ENCODE measurements at places on chromosomes 7 and 10.

- no peak for DNase-seq
Observed at GRCh38 chr10:110898391-110898790, 20.6 kb downstream of the BBIP1 start.

GRCh38 chr7:40674316-40674715, 539.5 kb downstream of the SUGCT start:
- no peak for DNase-seq

- no peak for DNase-seq
Observed at GRCh38 chr10:57844387-57844998, 423.2 kb downstream of the IPMK start.

GRCh38 chr10:58622246-58622645, 109.6 kb downstream of the BICC1 start:
- DNase-seq, result no peak

DNA sequence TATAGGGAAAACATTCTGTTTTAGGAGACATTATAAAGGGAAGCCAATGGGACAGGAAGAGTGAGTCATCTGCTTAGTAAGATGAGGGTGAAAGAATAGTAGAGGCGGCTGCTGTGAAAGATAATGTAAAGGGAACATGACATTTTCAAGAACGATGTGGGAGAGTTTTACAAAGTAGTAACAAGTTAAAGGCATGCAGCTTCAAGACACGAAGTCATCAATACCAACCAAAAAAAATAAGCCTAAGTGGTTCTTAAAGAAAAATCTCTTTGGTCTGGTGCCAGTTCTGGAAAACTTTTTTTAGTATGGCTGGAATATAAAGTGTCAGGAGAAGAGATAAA, 6.1 kb downstream of the GSTO1 start:
- no peak for DNase-seq

DNA sequence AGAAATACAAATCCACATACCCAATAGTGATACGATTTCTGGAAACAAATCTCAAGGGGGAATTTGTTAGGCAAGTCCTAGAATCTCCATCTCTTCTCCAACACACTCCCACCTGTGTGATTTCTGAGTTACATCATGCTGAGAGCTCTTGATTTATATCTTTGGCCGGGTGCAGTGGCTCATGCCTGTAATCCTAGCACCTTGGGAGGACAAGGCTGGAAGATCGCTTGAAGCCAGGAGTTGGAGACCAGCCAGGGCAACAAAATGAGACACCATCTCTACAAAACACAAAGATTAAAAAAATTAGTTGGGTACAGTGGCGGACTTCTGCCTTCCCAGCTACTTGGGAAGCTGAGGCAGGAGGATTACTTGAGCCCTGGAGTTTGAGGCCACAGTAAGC, 1.5 kb upstream of the MTPN start:
- DNase-seq, result no peak

- DNase-seq, result no peak
Observed at GRCh38 chr7:74454021-74454924, 567 bp downstream of the GTF2IRD1 start.

DNA sequence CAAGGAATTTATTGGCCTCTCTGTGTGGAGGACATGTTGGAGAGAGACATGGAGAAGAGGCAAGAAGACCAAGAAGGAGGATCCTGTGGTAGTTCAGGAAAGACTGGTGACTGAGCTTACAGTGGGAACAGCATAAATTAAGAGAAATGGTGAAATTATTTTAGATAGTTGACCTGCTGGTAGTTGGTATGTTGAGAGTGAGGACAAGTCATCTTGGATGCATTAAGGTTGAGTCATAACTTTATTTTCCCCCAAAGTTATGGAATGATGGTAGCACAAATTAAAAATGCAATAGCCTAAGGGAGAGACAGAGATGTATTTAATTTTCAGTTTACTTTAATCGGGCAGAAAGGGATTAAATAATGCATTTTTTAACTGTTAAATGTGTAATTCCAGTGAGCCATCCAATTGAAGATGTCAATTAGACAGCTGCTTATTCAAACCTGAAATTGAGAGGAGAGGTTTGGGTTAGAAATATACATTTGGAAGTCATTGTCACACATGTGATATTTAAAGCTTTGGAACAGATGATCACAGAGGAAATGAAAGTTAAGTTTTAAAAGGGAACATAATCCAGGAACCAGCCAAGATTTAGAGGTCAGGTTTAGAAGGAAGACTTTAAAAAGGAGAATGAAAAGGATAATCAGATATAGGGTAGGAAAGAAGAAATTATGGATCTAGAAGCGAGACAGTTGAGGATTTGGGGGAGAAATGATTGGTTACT, 80.6 kb downstream of the DGKB start:
- no peak for DNase-seq

GRCh38 chr10:98878418-98878817, 357.2 kb downstream of the HPSE2 start:
- no peak for DNase-seq

DNA sequence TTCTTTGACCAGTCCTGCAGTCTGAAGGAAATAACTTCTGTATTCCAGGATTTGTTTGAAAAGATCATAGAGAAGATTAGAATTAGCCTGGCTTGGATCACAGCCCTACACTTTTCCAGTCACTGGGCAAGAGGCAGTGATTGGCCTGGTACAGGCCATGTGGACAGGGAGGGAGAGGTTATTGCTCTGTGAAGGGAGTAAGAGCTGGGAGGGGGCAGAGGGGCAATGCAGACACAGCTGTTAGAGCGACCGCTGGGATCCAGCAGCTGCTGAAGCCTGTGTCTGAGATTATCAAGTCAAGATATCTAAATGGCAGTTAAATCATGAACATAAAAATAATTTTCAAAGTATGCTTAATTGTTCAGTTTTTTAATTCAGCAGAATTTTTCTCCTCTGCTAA, 257.3 kb downstream of the SDK1 start:
- DNase-seq, result no peak

DNA sequence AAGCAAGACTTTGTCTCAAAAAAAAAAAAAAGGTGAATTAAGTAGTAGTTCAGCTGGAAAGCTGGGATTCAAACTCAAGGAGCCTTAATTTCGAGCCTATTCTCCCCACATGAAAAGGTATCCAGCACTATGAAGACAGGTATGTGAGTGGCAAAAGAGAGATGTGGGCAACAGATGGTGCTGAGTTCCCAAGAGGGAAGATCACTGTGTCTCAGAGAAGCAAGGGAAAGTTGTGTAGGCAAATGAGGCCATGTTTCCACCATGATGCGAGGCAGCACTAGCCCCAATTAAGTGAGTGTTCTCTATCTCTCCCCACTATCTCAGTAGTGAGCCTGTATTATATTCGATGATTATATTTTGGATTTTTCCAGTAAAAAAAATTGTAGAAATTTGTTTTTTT, 19.8 kb upstream of the ST7 start:
- DNase-seq, result no peak

GRCh38 chr7:30430276-30430675, 48.3 kb downstream of the NOD1 start:
- no peak for DNase-seq

DNA sequence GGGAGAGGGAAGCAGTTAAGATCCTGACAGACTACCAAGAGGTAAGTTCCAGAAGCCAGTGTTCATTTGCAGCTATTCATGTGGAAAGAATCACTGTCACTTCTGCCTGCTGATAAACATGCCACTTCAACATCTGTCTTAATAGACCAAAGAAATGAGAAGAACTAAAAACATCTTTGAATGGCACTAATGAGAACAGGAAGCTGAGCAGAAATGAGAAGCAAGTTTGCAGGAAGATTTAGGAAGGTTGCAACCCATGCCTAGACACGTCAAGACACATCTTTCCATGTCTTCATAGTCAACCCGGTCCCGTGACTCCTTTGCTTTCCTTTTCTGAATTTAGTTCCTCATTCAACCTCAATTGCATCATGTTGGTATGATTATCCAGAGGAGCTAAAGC, 180.0 kb downstream of the PDE1C start:
- DNase-seq, result no peak

- peak; percentile 51 for DNase-seq
Observed at GRCh38 chr7:151115836-151116418, 29.7 kb downstream of the AGAP3 start.

- DNase-seq, result no peak
Observed at GRCh38 chr7:80128918-80129317, 5.7 kb upstream of the GNAI1 start.

DNA sequence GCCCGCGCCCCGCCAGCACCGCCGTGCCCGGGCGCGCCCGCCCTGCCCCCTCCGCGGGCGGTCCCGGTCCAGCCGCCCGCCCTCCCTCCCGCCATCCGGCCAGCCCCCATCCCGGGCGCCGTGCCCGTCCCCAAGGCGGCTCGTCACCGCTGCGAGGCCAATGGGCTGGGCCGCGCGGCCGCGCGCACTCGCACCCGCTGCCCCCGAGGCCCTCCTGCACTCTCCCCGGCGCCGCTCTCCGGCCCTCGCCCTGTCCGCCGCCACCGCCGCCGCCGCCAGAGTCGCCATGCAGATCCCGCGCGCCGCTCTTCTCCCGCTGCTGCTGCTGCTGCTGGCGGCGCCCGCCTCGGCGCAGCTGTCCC, at the start of gene HTRA1:
TSS of gene HTRA1 (plus strand) at position 187 of the 362 bp plus-strand sequence. CDS start at position 287, 100 bp downstream.
- no peak for DNase-seq

DNA sequence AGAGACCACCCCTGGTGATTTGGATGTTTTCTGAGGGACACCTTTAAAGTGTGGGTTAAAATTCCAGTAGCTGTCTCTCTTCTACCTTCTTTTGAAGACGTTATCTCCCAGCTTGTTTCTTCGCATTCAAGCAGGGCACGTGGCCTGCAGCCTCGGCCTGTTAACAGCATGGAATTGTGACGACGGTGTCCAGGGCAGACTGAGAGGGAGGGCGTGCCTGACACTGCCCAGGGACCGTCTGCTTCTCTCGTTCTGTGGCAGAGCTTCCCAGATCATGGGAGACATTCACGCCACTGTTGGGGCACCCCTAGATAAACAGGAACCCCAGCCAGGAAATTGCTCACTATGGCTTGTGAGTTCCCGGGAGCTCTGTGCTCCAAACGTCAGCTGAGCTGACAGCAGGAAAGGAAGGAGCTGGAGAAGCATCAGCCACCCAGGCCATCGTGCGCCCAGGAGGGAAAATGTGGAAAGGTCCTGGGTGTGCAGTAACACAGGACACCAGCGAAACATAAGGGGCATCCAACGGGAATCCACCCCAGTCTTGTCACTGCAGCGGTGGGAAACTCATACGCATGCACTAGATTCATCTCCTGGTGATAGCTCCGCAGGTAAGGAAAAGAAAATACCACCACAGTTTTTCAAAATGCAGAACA, 41.1 kb upstream of the RBM33 start:
- no peak for DNase-seq

DNA sequence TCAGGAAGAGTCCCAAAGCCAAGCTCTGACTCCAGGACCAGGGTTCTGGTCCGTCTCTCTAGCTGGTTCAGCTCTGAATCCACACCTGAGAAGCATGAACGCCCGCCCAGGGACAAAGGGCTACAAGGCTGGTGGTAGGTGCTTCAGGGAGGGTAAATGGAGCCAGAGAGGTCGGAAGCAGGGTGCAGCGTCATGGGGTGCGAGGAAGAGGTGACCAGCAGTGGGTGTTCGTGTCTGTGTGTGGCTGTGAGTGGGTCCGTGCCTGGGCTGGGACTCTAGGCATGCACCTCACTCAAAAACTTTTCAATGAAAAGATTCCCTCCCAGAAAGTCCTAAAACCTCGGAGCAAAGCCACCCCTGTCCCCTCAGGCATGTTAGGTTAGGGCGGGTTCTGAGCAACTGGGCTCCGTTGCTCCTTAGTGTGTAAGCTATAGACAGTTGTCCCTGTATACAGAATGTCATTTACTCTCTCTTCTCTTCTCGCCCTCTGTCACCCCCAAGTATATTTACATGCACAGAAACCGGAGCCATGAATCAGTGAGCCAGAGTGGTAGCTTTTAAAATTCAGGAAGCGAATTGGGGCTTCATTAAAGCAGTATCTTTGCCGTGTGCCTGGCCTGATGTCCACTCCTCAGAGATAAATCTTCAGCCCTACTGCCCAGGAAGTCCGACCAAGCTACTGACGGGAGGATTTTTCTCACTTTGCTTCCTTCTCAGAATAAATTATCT, 12.3 kb upstream of the GATA3 start:
- no peak for DNase-seq

- DNase-seq, result no peak
Observed at GRCh38 chr7:1670894-1671593, 967 bp downstream of the ELFN1 start.

GRCh38 chr10:101720606-101721230, 25.7 kb upstream of the FBXW4 start:
- DNase-seq, result no peak

GRCh38 chr7:56091591-56091990, 1.2 kb downstream of the PHKG1 start:
- no peak for DNase-seq

DNA sequence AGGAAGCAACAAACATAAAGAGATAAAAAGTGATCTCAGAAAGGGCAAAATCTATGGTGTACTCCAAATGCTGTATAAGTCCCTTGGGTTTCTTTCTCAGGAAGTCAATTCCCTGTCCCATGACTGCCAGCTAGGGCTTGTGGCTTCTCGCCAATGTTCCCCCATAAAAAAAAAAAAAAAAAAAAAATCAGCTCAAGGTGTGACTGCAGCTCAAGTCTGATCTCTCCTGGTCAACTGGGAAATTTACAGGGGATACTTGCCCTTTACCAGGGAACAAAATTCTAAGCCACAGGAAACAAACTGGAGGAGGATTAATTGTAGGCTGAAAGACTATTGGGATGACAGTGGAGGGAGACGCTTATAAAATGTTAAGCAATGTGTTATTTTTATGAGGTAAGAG, 76.0 kb downstream of the PCGF5 start:
- no peak for DNase-seq

DNA sequence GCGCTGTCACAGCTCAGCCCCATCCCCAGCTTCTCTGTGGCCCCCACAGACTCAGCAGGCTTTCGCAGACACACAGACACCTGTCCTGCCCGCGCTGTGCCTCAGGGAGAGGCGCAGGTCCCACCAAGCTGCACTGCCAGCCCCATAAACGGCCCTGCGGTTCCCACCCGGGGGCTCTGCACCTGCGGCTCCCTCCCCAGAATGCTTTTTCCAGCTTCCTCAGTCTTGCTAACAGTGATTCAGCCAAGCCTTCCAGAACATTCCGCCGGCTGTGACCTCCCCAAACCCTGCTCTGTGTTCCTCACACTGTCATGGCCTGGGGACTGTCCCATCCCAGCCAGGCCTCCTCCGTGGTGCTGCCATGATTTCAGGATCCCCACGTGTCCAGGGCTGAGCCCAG, 27.8 kb upstream of the TNRC18 start:
- DNase-seq, result no peak

- DNase-seq, result no peak
Observed at GRCh38 chr7:86328801-86329433, 314.8 kb upstream of the GRM3 start.

GRCh38 chr10:43054593-43054992, 22.3 kb upstream of the RET start:
- DNase-seq, result no peak

- DNase-seq, result no peak
Observed at GRCh38 chr10:132397036-132397541, at the start of gene PWWP2B. PWWP2B (plus strand) TSS chr10:132397200; CDS start chr10:132397227, 27 bp downstream.

Data from retinal pigment epithelial cell (primary cell).